Cardiac septum (tissue), 1 donor: ENCODE measurements at places on chromosomes 5 and 9.

DNA sequence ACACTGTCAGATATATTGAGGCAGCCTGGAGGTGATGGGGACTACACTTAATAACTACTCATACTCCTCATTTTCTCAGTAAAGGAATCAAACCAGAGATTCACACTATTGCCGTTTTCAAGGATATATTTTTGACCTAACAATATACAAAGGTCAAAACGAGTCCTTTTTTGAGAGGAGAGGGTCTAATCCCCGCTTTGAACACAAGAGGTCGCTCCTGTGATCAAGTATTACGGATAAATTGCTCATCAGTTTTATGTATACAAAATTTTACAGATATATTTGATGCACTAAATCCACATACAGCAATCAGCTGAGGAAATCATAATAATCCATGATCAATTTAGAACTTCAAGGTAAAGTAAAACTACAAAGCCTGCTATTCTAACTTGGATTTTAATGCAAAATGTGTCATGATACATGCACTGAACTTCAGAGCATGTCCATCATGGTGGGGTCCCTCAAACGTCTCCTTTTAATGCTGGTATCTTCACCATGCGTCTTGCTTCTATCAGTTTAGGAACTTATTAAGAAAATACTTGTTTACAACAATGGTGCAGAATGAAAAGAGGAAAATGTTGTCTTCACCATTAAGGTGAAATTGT lies 2.5 kb upstream of the ISL1 start:
- DNase-seq = no peak

DNA sequence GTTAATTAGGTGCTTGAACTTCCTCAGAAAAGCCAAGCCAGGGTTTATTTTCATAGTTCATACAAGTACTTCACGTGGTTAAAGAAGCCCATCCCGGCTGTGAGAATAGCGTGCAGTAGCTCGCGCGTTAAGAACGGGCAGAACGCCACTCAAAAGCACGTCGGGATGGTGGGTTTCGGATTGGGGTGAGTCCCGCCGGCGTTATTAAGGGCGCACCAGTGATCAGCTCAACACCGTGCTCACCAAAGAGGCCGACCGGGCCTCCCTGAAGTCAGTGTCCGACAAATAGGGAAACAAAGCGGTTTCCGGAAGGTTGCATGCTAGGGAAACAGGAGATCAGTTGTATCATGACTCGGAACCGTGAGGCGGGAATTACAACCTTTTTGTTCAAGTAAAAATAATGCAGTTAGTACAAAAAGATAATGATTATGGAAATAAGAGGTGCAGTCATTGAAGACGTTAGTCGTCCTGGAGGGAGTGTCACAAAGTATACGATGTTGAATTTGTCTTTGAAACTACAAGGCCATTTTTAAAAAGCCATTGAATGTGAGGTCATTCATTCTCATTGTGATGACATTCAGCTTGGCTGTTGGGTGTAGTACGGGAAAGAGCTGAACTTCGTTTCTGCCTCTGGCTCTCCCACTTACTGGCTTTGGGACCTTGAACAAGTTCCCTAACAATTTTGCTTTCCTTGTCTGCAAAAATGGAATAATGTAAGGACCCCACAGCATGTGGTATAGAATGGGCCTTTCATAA lies 992 bp downstream of the SETD9 start:
- DNase-seq = peak; percentile 76

DNA sequence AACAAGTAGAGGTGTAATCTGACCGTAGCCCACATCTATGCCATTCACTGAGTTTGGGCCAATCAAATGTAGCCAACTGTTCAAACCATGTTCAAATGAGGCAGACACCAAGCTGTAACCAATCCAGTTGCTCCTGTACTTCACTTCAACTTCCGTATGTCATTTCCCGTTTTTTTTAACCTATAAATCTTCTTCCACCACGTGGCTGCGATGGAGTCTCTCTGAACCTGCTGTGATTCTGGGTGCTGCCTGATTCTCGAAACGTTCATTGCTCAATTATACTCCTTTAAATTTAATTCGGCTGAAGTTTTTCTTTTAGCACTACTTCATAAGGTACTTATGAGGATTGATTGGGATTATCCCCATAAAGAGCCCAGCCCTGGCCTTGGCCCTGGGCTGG lies 179.7 kb downstream of the PIK3R1 start:
- DNase-seq = no peak

DNA sequence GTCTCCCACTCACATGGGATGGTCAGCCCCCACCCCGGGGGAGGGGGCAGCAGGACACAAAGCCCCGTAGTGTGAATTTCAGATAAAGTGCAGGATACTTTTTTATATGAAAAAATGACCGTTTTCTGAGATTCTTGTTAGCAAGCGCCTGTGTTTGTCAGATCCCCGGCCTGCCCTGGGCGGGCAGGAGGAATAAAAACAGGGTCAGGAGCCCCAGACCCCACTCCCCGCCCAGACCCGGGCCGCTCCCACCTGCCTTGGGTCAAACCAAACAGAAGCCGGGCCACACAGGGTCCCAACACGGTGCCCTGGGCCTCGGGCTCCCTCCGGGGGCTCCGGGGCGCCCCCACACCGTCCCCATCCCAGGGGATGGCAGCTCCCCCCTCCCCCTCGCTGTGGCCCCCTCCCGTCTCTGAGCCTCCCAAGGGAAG lies 13.5 kb upstream of the NRARP start:
- DNase-seq = no peak
